ENCODE measurements at places on chromosomes 5 and 9.

GRCh38 chr5:34009610-34010009, 1.8 kb upstream of the AMACR start:
- no peak for DNase-seq

DNA sequence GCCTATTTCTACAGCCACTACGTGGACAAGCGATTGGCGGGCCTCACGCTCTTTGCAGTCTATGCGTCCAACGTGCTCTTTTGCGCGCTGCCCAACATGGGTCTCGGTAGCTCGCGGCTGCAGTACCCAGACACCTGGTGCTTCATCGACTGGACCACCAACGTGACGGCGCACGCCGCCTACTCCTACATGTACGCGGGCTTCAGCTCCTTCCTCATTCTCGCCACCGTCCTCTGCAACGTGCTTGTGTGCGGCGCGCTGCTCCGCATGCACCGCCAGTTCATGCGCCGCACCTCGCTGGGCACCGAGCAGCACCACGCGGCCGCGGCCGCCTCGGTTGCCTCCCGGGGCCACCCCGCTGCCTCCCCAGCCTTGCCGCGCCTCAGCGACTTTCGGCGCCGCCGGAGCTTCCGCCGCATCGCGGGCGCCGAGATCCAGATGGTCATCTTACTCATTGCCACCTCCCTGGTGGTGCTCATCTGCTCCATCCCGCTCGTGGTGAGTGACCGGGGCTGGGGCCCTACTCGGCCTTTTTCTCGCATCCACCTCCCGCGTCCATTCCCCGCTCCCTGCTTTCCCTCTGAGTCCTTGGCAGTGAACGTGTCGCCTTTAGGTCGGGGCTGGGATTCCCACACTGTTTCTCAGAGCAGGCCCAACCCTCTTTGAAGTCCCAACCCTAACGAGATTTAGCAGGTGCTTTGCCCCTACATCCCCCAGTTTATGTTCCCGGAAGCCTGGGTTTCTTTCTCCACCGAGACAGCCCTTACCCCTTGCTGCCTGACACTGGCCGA, 1.8 kb downstream of the PTGER4 start:
- no peak for DNase-seq

- DNase-seq: no peak
These were observed 4.1 kb upstream of the CCNG1 start for GRCh38 chr5:163433271-163433670.

- no peak for DNase-seq
These were observed 97.3 kb downstream of the PLPP1 start for GRCh38 chr5:55437452-55437851.

GRCh38 chr9:36029765-36030528, 6.8 kb upstream of the RECK start:
- DNase-seq: peak; percentile 76

- no peak for DNase-seq
These were observed 14.1 kb downstream of the BTNL9 start for GRCh38 chr5:181054138-181054537.

GRCh38 chr9:70924895-70925547, 196.4 kb downstream of the TRPM3 start:
- peak; percentile 45 for DNase-seq

GRCh38 chr9:89542401-89543021, 44.6 kb upstream of the SEMA4D start:
- DNase-seq: no peak

DNA sequence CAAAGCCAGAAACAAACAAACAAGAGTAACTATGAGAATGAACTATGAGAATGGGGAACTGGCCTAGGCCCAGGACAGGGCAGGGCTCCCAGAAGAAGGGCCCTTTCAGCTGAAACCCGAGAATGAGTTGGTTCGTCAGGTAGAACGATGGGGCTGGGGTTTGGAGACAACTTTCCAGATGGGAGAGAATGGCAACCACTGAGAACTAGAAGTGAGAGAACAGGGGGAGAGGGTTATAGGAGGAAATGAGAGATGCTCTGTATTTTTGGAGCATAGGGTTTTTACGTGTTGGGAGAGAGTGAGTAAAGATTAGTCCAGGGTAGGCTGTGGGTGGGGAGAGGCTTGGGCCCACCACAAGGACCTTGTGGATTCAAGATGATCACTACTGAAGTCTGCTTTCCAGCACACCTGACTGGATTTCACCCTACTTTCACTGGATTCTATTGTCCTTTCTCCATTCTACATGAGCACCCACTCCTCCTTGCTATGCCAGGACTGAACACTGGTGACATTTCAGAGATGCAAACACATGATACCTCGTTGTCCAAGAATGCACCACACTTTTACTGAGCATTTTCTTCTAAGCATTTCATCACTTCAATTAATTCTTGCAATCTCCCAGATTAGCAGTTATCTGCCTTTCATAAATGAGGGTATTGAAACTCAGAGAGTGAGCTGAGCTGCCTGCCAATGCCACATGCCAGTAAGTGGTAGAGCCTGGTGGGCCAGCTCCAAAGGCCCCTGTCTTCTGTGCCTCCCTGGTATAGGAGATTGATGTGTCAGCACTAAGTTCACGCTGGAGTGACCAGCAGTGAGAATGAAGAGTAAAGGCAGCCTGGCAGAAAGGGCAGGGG, 3.2 kb upstream of the TMEM268 start:
- no peak for DNase-seq

DNA sequence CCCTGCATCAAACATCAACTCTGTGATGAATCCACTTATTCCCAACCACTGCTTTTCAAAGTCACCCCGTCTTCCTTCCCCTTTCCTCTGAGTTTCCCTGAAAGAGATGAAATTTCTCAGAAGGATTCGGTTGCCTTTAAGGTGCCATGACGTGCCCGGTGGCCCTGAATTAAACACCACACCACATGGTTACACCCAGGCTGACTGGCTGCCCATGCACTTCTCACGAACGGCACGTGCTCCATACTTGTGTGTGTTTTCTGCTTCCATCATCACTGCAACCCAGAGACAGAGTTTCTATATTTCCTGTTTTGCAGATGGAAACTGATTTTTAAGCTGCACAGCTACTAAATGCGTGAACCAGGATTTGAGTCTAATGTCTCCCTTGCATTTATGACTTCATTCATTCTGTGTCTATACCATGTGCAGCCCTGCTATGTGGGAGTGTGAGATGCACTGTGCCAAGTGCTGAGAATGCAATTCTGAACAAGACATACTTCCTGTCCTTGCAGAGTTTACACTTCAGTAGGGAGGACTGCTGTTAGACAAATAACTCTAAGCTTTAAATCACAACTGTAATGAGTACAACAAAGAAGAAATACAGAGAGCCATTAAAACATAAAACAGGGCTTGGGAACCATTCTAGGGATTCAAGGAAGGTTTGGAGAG, 162.9 kb downstream of the NXNL2 start:
- DNase-seq: no peak

- no peak for DNase-seq
These were observed 41.6 kb downstream of the PTAR1 start for GRCh38 chr9:69718218-69718617.

DNA sequence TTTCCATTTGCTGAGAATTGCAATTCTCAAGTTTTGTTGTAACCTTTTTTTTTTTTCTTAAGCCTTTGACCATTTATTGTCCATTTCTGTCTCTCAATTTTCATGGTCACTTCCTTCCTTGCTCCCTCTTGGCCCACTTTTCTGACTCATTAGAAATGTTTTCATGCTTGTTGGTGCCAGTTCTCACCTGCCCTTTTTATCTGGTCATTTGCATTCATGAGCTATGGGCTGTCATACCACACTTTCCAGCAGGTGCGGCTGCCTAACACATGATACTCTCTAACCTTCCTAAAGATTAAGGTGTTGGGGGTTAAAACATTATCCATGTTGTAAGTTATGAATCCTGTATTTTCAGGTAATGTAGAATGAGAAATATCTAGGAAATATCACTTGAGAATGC, 150.5 kb upstream of the TLX3 start:
- no peak for DNase-seq

DNA sequence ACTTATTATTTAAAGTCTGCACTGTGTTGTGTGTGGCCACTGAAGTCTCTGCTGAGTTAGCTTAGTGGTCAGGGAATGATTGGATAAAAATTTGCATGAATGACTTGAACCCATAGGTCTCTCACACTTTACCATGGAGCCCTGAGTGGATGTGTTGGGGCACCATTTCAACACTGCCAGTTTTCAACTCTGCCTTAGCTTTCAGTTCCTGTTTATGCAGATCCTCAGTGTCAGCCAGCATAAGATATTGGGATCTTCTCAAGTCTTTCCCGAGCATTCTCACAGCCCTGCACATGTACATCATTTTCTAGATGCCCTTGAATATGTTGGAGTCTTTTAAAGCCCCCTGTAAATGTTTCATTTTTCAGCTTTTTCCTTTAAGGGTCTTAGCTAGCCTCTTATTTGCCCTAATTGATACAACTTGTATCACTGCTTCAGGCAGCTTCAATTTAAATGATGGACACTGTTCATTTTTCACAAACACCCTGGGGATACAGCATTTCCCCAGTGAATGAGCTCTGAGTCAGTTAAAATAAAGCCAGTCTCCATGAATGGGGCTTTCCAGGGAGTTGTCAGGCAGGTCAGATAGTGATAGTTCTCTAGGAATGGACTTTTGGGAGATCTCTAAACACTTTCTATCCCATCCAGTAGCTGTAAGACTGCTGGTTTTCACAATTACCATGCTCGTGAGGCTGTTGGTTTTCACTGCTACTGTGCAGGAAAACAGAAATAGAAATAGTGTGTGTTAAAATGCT, 211.9 kb upstream of the PAPPA start:
- no peak for DNase-seq

DNA sequence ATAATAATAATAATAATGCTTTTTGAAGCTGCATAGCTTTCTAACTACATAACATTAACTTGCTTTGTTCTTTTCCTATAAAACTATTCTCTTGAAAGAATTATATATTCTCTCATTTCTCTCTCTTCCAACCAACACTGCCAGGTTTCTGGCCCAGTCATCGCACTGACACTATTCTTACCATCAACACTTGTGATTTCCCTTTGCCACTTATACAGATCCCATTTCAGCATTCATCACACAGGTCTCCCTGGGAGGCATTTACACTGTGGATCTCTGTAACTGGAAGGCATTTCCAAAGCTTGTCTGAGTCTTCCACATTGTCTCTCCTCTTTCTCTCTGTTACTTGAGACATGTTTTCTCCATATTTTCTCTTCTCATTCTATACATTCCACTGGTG, 777.8 kb upstream of the ACO1 start:
- DNase-seq: no peak

DNA sequence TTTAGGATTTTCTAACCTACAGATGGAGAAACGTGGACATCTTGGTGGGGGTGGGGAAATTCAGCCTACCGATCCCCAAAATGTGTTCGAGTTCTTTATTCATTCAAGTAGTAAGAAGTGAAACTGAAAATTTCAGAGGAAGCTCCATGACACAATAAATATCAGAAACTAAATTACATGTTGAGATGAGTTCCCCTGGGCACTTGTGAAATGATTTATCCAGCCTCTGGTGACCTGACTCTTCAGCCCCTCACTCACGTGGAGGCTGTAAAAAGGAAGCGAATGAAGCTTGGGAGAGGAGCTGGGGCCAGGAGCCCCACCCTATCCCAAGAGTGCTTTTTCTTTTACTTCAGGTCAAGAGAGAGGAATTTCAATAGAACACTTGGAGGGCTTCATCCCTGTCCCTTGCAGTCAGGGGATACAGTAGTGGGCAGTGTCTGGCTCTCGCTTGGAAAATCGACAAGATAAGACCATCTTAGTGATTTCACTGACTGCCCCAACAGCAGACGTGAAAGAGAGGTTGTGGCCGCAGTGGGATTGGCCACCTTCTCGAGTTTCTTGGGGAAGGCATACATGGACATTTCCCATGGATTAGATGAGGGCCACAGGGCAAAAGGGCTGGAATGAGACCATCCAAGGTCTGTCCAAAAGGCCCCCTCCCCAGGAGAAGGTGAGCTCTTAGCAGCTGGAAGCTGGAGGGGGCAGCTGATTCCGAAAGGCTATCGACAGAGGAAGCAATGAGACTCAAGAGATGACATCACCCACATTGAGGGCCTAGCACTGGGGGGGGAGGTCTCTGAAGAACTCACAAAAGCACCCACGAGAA, 76.8 kb upstream of the SH3PXD2B start:
- no peak for DNase-seq

DNA sequence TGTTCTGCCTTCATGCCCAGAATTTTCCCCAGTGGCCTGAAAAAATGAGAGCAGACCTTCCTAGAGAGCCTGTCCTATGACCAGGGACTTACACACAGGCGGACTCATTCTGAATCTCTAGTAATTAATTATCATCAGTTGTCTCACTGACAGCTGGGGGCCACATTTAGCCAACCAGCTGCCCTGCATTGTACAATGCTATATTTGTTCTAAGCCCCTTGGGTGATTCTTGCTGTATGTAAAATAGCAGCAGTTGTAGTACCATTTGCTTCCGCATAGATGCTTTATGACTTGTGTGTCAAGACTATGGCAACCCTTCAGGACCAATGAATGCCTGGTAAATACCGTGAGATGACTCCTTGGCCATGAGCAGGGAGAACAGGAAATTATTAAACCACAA, 415.4 kb upstream of the SEMA6A start:
- no peak for DNase-seq

- no peak for DNase-seq
These were observed 17.7 kb upstream of the IL6ST start for GRCh38 chr5:56012281-56012963.

- peak; percentile 12 for DNase-seq
These were observed 938.3 kb upstream of the PTPRD start for GRCh38 chr9:11551106-11551505.

DNA sequence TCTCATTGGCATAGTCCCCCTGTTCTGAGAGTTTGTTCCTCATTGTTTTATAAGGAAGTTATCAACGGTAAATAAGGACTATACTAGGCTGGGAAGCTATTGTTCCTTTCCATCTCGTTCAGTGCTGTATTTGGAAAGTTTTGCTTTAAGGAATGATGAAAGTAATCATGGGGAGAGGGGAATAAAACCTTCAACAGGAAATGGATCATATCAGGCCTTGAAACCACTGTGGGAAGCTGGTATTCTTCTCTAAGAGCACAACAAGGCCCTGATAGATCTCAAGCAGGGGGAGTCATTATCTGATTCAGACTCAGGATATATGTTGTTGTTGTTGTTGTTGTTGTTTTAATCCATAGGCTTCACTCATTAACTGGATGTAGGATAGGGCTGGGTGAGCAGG, 474.5 kb downstream of the ENC1 start:
- no peak for DNase-seq

- DNase-seq: peak; percentile 12
These were observed 2.0 kb downstream of the GADD45G start for GRCh38 chr9:89606624-89607311.

- DNase-seq: no peak
These were observed 17.1 kb downstream of the GKAP1 start for GRCh38 chr9:83800236-83801033.
